ENCODE measurements at places on chromosomes 3 and 15.

DNA sequence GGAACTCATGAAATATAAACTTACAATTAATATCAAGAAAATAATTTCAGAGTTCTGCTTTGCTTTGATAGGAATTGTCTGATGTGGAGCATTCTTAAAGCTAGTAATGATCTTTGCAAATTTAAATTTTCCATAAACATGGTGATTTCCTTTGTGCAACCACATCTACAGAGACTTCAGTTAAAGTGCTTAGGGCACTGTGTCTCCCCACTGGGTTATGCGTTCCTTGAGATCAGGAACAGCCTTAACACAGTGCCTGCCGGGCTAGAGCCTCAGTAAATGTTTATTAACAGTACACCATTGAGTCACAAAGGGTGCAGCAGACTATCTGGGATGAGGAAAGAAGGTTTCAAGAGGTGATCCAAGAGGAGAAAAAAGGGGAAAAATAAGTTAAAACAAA, 108.1 kb upstream of the CCNL1 start:
- no peak for DNase-seq

DNA sequence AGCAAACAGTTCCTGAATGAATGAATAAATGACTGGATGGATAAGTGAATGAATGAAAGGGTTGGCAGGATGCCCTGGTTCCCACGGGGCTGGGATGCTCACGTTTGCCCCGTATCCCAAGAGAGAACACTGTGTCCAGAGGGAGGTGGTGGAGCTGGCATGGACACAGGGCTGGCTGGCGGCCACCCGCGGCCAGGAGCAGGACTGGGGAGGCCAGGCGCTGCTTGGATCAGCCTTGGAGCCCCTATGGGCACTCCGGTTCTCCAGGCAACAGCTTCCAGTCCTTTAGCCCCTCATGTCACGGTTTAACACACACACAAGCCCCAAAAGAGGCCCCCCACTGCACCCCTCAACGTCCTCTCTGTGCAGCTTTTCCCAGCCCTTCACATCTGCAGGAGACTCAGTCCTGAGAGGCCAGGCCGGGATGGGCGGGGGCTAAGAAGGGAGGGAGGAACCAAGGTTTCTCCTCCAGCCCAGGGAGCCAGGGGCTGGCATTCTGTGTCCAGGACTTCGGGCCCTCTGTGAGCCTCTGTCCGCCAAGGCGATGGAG, 86.0 kb upstream of the ALDH1L1 start:
- DNase-seq: peak; percentile 69

DNA sequence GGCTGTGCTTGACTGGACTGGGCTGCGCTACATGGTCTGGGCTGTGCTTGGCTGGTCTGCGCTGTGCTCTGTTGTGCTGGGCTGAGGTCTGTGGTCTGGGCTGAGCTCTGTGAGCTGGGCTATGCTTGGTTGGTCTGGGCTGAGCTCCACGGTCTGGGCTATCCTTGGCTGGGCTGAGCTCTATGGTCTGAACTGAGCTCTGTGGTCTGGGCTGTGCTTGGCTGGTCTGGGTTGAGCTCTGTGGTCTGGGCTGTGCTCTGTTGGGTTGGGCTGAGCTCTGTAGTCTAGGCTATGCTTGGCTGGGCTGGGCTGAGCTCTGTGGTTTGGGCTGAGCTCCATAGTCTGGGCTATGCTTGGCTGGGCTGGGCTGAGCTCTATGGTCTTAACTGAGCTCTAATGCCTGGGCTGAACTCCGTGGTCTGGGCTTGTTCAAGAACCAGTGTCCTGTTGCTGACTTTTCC, 92.0 kb downstream of the PLXNA1 start:
- DNase-seq: no peak

DNA sequence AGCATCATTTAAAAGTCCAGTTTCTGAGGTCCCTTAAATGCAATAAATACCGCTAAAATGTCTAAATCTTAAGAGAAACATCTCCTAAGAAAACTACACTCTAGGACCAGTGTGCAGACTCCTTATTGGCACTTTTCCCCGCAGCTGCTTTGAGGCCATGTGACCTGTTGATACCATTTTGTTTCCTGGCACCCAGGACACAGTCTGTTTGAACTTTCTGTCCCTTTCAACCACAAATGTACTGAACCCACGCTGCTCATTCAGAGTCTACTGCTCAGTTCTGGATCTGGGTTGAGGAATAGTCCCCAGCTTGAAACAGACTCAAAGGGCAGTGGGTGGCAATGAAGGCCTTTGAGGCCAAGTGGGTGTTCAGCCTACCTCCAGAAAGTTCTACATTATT, 17.1 kb downstream of the LDHAL6B start:
- DNase-seq: no peak

- DNase-seq: no peak
These were observed 311.5 kb downstream of the RORA start for GRCh38 chr15:60917461-60918145.

- no peak for DNase-seq
These were observed 75.7 kb downstream of the DUT start for GRCh38 chr15:48406911-48407310.

DNA sequence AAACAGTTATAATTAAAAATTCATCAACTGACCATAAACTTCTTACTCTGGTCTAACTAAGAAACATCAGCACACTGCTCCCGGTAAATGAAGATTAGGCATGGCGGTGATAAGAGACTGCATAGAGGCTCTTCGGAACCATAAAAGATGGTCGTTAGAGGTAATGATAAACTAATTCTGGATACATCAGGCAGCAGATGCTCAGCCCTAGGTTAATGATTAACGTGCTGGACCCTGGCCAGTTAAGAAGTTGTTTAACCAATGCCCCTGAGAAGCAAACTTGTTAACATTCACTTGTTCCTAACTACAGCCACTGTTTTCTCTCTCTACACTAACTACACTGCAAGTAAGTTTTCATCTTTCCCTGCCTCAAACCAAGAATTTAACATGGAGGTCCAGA, 111.5 kb downstream of the PDZRN3 start:
- no peak for DNase-seq

- no peak for DNase-seq
These were observed 222.1 kb downstream of the THSD4 start for GRCh38 chr15:71337197-71337845.

DNA sequence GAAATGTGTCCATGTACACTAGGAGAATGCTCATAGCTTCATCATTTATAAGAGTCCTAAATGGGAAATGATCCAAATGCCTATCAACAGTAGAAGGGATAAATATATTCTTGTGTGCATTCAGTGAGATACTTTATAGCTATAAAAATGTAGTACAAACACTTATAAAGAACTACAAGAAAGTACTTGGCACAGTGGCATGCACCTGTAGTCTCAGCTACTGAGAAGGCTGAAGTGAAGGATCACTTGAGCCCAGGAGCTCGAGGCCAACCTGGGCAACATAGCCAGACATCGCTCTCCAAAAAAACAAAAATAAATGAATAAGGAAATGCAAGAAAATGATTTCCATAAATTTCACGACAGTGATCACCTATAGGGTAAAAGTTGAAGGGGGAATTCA, 3.6 kb upstream of the FBXL2 start:
- no peak for DNase-seq

GRCh38 chr3:187841560-187841959, 96.3 kb upstream of the BCL6 start:
- no peak for DNase-seq

GRCh38 chr3:85508659-85509058, 549.9 kb downstream of the CADM2 start:
- DNase-seq: no peak

GRCh38 chr3:66297260-66297873, 76.6 kb downstream of the SLC25A26 start:
- peak; percentile 24 for DNase-seq

GRCh38 chr3:129263161-129263910, 13.9 kb downstream of the COPG1 start:
- DNase-seq: no peak

DNA sequence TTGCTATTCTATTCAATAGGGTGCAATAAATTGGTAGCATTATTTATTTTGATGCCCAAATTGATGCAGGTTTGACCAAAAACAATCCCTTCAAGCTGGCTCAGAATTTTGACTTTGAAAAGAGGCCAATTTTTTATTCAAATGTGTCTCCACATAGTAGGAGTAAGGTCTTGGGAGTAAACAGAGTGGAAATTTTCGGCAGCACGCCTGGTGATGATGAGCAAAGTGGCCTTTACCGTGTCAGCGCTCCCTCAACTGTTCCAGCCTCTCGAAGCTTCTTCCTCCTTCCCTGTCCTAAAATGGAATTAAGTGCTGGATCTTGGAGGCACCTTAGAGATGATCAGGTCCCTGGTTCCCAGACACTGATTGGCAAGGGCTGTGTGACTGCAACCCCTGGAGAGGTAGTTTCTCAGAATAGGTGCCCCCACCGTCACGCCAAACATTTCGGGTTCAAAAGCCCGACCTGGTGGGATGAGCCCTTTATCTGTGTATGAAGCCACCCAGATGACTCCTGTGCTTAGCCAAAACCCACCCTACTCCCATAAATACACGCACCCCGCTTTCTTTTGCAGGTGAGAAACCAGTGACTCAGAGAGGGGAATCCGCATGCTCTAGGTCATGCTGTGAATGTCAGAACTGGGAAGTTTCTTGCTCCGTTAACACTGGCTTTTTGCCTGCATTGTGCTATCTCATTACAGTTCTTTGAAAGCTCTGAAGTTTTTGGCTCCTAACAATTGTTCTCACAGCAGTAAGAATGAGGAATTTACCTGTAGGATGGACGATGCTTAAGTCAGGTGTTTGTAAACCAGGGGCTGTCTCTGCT, 89.1 kb downstream of the CRYGS start:
- DNase-seq: no peak

- DNase-seq: peak; percentile 86
These were observed 41.0 kb downstream of the FLNB start for GRCh38 chr3:58049143-58049785.

GRCh38 chr3:141876891-141877621, 613 bp downstream of the ATP1B3 start:
- peak; percentile 84 for DNase-seq

- DNase-seq: no peak
These were observed 51.5 kb downstream of the BFSP2 start for GRCh38 chr3:133451309-133451708.

- DNase-seq: no peak
These were observed 151.0 kb upstream of the MLF1 start for GRCh38 chr3:158419820-158420653.

DNA sequence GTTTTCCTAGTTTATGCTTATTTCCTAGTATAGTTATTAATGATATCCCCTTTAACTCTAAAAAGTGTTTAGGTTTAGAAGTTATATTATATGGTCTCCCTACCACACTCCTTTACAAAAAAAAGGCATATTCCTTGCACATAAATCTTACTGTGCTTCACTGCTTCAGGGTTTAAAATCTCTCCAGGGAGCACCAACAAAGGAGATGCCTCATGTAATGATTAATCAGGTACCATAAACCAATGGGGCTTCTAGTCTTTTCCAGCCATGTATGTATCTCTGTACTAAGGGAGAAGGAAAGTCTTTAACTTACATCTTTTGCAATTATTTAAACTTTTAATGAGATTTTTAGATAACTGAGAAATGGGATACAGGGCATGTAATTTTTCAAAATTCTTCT, 91.5 kb upstream of the RBMS3 start:
- DNase-seq: no peak

DNA sequence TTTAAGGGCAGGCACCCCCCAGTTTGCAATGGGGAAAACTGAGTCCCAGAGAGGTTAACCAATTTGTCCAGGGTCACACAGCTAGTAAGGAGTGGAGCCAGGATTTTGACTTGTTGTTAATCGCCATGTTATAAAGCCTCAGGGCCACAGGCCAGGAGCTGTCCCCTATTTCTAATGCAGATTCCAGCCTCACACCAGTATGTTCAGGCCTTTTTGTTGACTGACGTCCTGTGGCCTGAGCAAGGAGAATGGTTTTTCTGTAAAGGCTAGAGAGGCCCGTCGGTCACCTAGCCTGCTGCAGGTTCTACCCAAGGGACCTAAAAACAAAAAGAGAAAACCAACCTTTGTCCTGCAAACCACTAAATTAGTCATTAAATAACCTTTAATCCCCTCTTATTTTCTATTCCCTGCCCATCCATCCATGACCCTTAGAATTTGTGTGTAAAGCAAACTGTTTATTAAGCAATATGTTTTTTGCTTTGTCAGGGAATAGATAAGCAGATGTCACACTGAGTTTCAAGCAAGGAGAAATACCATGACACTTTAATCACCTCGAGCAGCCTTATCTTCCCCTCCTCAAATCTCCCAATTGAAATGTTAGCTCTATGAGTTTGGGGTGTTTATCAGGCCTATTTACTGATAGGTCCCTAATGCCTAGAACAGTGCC, 14.1 kb downstream of the ACOX2 start:
- no peak for DNase-seq

DNA sequence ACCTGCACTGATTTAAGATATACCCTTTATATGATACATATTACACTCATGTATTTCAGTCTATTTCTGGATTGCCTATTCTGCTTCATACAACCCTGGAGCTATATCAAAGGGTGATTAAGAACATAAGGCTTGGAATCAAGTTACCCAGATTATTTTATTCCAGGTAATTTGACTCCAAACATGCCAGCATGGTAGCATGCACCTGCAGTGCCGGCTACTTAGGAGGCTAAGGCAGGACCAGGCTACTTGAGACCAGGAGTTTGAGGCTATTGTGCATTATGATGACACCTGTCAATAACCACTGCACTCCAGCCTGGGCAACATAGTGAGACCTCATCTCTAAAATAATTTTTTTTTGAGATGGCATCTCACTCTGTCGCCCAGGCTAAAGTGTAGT, 50.4 kb upstream of the NEO1 start:
- DNase-seq: no peak

DNA sequence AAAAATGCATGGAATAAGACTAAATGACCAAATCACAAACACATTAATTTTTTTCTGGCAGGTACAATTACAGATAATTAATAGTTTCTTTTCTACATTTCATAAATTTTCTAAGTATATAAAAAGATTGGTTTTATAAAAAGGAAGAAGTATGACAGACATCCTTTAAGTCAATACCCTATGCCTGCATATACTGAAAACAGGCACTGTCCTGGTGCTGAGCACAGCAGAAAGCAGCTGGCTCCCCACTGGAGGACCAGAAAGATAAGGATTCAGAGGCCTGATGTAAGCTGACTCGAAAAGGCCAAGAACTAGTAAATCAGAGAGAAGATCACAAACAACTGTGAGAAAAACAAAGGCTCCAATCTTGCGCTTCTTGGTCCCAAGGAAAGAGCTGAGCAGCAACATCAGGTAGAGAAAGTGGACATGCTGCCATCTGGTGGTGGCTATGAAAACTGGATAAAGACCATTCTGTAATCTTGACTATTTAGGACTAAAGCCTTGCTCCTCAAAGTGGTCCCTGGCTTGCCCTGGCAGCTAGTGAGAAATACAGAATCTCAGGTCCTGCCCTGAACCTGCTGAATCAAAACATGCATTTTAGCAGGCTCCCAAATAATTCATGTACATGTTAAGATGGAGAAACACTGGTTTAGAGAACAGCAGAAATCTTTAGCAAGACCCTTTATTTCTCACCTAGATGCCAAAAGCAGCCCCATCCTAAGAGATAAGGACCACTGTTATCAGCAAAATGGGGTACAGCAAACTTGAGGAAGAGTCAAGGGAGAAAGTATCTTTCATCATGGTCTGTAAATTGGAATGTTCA, 76.0 kb downstream of the TRANK1 start:
- DNase-seq: peak; percentile 89

DNA sequence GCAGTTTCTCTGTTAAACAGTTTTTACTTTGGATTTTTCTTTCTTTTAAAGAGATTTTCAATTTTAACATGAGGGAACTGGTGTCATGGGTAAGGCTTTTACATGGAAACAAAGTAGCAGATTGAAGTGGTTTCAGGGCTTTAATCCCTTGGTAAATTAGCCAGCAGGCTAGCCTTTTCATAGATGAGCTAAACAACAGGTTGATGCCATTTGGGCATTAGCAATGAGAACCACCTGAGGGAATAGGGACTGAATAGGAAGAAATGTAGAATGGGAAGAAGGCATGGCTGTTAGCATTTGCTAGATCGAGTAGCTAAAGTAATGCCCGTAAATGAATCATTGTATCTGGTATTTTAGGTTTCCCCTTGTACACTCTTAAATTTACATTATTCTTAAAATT, 165.5 kb upstream of the MLF1 start:
- DNase-seq: no peak
